Activated T-cell treated with anti-CD3 and anti-CD28 coated beads, Interleukin-2, amount 50 U/mL, for 24 hours (primary cell): ENCODE measurements at places on chromosomes 12 and 14.
A peak's percentile ranks its signal among the peaks of the same experiment; 100 is the strongest.

DNA sequence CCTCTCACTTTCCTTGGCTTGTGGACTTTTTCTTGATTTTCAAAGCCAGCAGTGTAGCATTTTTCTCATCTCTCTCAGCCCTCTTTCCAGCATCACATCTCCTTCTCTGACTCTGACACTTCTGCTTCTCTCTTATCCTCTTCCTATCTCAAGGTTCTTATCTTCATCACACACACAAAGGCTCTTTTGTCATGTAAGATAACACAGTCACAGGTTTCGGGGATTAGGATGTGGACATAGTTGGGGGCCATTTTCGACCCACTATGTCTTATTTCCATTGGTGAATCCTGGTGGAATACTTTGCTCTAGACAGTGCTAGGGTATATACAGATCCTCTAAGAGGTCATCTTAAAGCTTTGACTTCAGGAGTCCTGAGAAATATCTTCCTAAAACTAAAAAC, 719.3 kb upstream of the TBX3 start:
- no peak for DNase-seq

DNA sequence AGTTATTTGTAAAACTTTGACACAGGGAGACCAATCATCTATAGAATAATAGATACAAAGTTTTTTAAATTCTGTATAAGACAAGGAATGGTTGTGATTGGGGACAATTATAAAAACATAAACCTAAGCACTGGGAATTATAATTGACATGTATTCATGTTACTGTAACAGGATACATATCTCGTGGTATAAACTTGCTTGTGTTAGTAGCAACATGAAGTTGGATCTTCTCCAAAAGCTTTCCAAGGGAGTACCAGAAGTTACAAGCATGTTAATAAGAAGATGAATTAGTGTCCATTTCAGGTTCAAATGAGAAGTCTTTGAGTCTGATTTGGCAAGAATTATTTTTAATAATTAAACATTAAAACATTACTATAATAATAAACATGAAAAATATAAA, 42.2 kb downstream of the CDKL1 start:
- no peak for DNase-seq

DNA sequence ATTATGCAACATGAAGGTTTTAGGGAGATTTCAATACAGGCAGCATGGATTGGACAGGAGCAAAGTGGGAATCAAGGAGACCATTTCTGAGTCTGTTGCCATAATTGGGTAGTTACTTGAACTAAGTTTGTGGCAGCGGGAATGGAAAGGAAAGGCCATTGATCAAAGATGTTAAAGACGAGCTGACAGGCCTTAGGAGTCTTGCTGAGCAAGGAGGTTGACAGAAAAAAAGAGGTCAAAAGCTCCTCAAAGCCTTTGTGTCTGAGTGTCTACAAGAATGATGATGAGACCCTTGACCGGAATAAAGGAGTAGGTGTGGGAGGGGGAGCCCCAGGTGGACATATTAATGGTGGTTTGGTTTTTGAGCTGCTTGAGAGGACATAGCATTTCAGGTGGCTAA, 9.4 kb downstream of the PLEKHA5 start:
- no peak for DNase-seq

DNA sequence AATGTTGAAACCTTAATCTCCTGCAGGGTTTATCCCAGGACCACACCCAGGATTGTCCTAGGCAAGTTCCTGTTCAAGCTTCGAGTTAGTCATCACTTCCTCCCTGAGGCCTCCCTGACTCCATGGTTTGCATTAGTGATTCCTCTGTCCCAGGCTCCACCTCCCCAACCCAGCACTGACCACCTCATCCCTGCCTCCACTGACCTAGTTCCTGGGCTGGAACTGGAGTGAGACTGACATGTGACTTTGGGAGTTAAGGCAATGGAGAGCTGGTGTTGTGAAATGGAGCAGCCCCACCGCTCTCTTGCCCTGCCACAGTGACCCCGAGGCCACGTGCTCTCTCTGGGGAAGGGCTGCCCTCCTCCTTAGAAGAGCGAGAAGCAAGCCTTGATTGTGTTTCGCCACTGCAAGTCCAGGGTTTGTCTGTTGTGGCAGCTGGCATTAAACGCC, 15.8 kb upstream of the DTX1 start:
- no peak for DNase-seq

DNA sequence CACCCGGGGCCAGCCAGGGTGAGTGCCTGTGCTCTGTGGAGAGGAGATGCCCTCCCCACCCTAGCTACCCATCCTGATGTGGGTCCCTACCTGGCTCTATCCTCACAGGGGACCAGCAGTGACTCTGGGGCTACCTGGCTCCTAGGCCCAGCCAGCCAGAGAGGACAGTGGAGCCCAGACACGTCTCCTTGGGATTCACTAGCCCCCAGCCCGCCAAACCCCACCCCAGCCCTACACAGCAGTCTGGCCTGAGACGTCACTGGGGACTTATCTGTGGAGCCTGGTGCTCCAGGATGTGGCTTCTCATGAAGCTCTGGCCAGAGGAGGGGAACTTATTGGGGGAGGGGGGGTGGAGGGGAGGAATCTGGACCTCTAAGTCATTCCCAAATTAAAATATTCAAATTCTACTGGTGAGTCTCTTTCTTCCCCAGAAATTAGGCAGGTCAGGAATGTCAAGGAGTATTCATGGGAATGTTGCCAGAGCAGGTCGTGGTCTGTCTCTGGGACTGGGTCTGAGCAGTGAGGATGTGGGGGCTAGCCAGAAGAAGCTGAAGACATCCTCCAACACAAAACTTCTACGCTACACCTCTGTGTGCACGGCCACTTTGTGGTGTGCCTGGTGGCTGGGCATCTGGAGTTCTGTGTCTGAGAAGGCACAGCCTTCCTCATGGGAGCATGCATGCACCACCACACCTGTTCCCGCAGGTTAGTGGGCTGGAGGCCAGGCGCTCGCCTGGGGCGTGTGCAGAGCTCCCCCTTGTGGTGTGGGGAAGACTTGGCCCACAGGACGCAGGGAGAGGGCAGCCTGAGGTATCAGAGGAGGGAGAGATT, 2.7 kb downstream of the CMTM5 start:
- DNase-seq: peak; percentile 77

DNA sequence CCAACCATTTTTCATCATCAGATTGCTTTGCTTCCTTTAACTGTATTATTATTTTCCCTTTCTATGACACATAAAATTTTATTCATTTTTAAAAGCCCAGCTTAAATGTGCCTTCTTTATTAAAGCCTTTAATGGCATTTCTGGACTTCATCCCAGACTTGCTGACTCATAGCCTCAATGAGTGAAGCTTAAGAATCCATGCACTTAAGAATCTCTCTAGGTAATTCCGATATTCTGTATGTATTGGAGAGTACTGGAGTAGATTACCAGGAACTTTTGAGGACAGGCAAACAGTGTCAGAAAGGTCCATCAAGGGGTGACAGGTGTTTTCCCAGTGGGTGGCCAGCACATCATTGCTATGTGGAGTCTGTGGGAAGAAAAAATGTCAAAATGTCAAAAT, 107.9 kb downstream of the PTPRQ start:
- no peak for DNase-seq

- no peak for DNase-seq
Observed at GRCh38 chr14:76019676-76020075, 34.1 kb downstream of the IFT43 start.

DNA sequence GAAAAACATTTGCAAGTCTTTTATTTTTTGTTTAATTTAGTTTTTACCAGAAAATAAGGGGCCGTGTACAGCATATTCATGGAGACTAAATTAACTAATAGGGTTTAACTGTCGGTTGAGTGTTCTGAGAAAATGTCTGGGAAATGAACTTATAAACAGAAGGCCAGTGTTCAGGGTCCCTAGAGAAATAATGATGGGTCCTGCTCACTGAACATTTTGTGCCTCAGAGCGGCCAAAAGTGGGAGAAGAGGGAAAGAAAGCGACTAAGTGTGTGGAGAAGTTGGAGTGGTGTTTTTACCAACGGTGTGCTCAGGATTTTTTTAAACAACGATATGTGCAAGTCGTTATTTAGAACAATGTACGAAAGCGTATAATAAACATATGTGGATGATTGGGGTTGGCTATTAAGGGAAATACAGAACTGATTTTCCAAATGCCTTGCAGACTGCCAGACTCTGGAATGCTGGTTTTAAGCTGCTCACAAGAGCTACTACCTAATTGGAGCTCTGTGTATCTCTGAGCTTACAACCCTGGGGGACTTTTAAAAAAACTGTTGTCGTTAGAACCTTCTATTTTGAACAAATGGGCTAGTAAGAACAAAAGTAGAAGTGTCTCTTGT, 166.7 kb downstream of the SLC38A4 start:
- no peak for DNase-seq

GRCh38 chr12:131862994-131863710, 31.3 kb upstream of the ULK1 start:
- DNase-seq: no peak

- DNase-seq: no peak
Observed at GRCh38 chr14:71194251-71194650, 287.0 kb downstream of the PCNX1 start.

GRCh38 chr14:95363468-95363954, 43.8 kb upstream of the CLMN start:
- DNase-seq: no peak

GRCh38 chr12:91974541-91975085, 171.0 kb downstream of the BTG1 start:
- DNase-seq: no peak

DNA sequence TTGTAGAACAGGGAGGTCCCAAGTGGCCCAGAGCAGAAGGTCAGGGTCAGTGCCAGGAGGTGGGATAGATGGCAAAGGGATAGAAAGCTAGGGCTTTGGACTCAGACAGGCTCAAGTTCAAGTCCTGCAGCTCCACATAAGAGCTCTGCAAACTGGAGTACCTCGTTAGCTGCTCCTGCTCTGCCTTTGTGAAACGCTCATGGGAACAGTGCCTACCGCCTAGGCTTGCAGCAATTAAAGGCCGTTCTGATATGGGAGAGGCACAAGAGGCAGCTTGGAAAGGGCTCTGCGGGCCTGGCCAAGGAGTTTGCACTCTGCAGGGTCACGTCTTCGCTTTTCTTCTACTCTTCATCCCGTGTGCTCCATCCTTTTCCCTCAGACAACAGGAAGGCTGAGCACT, 54.1 kb downstream of the MAP1LC3B2 start:
- DNase-seq: no peak

- no peak for DNase-seq
Observed at GRCh38 chr14:95442016-95442632, 74.3 kb downstream of the SYNE3 start.

DNA sequence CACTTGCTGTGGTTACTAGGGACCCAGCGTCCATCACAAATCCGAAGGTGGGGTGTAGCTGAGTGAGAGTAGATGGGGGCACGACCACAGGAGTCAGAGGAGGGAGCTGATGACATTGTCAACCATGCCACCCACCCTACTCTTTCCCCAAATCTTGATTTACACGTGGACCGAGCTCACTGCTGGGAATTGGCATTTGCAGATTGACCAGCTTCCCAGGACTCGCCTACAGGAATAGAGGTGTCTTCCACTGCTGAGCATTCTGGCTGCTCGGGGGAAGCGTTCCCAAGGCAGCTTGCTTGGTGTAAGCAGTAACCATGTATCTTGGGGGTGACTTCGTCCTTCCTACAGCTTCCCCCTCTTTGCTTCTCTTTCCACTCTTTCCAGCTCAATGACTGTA, 353 bp upstream of the PTPRR start:
- no peak for DNase-seq

DNA sequence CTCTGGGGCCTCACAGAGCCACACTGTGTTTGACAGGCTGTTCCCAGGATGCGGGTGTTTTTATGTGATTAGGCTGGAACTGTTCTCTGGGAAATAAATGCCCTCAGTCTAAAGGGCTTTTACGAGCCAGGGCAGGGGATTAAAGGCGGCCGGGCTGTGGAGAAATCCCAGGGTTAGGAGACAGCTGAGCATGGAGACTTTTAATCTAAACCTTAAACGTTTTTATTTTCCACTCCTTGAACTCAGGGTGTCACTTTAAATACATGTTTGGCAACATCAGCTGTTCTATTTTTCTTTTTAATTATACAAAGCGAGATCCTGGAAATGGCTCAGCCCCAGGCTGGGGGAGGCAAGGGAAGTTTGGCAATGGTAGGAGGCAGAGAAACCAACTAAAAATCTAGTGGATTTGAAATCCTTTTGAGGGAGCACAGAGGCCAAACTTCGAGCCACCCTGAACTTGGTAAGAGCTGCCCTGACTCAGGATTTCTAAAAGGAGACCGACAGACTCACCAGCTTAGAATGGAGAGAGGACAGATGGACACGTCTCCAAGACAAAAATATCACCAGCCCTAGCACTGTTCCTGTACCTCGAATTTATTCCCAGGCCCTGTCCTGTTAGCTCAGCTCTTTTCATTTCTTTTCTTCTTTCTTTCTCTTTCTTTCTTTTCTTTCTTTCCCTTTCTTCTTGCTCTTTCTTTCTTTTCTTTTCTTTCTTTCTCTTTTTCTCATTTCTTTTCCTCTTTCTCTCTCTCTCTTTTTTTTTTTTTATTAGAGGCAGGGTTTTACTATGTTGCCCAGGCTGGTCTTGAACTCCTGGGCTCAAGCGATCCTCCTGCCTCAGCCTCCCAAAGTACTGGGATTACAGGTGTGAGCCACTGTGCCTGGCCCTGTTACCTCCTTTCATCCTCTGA, 15.8 kb upstream of the ORAI1 start:
- no peak for DNase-seq
